ENCODE measurements at places on chromosomes 7 and 10. TPM values are rescaled to one million over a fixed set of nuclear protein-coding genes. Genes with fewer than 3 reads are reported as not detected.

DNA sequence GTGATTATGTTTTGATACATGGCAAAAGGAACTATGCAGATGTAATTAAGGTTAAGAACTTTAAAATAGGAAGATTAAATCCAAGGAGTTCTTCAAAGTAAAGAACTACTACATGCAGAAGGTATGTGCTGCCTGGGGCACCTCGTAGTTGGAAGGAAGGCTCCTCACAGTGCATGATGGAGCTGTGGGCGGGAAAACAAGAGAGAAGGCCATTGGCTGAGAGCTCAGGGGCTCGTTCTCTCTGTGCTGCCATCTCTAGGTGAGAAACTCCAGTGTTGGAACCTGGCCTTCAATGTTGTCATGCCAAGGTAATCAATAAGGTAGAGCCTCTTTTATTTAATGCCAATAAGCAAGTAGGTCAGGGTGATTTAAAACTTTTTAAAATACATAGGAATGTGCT, 391.4 kb upstream of the ETV1 start:
- no peaks in the 10 kb centered on the region for H3K27me3 ChIP-seq
- H3K4me1 ChIP-seq = no peaks in the 10 kb centered on the region
- no peak overlapping the region for H3K4me3 ChIP-seq
- H3K36me3 ChIP-seq = no peaks in the 10 kb centered on the region

The C10orf53 gene
- total RNA-seq = not detected

DNA sequence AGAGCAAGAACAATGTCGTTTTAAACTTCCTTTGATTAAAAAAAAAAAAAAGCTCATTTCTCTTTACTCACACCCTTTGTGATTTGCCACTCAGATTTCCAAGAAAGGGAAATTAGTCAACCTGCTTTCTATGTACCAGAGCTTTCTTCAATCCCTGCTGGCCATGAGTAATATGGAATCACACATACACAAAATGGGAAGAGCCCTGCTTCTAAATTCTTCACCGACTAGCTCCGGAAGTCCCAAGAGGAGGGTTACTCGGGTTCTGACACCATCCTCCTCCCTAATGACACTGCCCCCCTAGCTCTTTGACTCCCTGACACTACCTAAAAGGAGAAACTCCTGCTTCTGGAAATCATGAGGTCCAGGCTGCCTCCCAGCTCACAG, 81.8 kb upstream of the SFMBT2 start:
- no peaks in the 10 kb centered on the region for H3K27me3 ChIP-seq
- no peak for DNase-seq
- H3K36me3 ChIP-seq = no peaks in the 10 kb centered on the region
- no peaks in the 10 kb centered on the region for H3K4me1 ChIP-seq
- H3K4me3 ChIP-seq = no peak overlapping the region

- no peak for DNase-seq
- no peaks in the 10 kb centered on the region for H3K36me3 ChIP-seq
- no peak overlapping the region for H3K27ac ChIP-seq
- H3K4me1 ChIP-seq = no peaks in the 10 kb centered on the region
- H3K27me3 ChIP-seq = no peaks in the 10 kb centered on the region
- H3K4me3 ChIP-seq = no peak overlapping the region
Measured at GRCh38 chr10:132643709-132644526, 106.3 kb downstream of the INPP5A start.

The GTF2I gene
- total RNA-seq = 107 TPM

- no peak for DNase-seq
- no peak overlapping the region for H3K4me3 ChIP-seq
- no peak overlapping the region for H3K27ac ChIP-seq
- H3K36me3 ChIP-seq = no peaks in the 10 kb centered on the region
- H3K27me3 ChIP-seq = no peaks in the 10 kb centered on the region
Measured at GRCh38 chr7:46786221-46786954, 795.5 kb downstream of the TNS3 start.

- H3K36me3 ChIP-seq = no peaks in the 10 kb centered on the region
- no peak overlapping the region for H3K4me3 ChIP-seq
- H3K27me3 ChIP-seq = no peaks in the 10 kb centered on the region
- no peak for DNase-seq
Measured at GRCh38 chr7:1985042-1985441, 247.7 kb downstream of the MAD1L1 start.

- no peak for DNase-seq
- H3K4me1 ChIP-seq = no peaks in the 10 kb centered on the region
- H3K4me3 ChIP-seq = no peak overlapping the region
- H3K27me3 ChIP-seq = no peaks in the 10 kb centered on the region
- H3K27ac ChIP-seq = no peak overlapping the region
Measured at GRCh38 chr10:57657164-57657765, 610.4 kb downstream of the IPMK start.

DNA sequence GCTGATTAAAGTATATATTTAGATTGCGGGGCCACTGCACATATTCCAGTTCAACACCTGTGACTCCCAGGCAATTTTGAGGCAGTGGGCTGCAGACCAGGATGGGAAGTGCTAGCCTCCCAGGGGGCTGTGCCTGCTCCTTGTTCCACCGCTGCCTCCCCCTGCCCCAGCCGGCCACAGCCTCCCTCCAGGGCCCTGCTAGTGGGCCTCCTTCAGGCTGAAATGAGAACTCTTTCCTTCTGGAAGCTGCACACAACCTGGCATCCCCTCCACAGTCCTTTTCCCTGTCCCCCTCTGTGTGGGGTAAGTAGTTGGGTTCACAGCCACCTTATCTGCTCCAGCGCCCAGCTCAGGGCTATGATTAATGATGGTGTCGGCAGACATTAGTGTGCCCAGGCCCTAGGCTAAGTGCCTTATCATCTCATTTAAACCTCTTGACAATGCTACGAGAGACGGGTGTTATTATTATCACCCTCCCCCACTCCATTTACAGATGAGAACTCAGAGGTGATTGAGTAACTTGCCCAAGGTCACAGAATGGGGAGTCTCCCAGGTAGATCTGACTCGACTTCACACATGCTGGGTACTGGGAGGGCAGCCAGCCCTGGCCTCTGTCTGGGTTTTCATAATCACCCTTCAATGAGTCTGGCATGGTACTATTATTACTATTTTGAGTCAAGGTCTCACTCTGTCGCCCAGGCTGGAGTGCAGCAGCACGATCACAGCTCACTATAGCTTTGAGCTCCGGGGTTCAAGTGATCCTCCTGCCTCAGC, 10.8 kb upstream of the SFRP5 start:
- no peak overlapping the region for H3K4me3 ChIP-seq
- peak overlapping the region; percentile 73 for H3K27ac ChIP-seq
- H3K4me1 ChIP-seq = peaks cover 9% of the 10 kb centered on the region

DNA sequence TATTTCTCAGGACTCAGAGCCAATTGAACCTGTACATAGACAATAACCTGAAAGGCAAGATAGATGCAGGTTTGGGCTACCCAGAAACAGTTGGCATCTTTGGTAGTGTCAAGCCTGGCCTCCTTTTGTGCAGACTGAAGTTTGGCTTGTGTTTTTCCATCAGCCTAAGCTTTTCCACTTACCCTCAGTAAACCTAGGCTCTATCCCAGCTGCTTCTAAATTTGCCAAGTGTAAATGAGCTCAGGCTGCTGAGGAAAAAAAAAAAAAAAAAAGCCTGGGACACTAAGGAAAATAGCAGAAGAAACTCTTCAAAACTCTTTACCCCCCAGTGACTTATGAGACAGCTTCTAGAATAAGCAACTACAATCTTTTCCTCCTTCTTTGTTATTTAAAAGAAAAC, 316.3 kb upstream of the SORCS1 start:
- no peak overlapping the region for H3K4me3 ChIP-seq
- H3K36me3 ChIP-seq = no peaks in the 10 kb centered on the region
- H3K27ac ChIP-seq = no peak overlapping the region
- no peaks in the 10 kb centered on the region for H3K4me1 ChIP-seq
- no peaks in the 10 kb centered on the region for H3K27me3 ChIP-seq

DNA sequence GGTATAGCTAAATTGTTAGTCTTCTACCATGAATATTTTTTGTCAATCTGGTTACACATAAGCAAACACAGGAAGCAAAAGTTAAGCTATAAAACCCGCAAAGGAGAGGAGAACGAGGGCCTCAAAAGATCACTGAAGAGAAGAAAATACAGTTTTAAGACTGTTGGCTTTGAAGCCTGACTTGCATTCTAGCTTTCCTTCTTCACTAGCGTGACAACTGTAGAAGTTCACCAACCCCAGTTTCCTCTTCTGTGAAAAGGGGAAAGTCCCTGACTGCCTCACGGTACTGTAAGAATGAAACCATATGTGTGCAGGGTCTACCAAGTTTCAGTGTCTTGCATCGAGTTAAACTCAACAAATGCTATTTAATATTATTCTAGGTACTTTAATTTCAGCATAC, 7.5 kb upstream of the LRRN3 start:
- H3K4me3 ChIP-seq = no peak overlapping the region
- no peaks in the 10 kb centered on the region for H3K4me1 ChIP-seq
- H3K27ac ChIP-seq = no peak overlapping the region
- H3K36me3 ChIP-seq = no peaks in the 10 kb centered on the region

The FGFBP3 gene
- 0.31 TPM for total RNA-seq

DNA sequence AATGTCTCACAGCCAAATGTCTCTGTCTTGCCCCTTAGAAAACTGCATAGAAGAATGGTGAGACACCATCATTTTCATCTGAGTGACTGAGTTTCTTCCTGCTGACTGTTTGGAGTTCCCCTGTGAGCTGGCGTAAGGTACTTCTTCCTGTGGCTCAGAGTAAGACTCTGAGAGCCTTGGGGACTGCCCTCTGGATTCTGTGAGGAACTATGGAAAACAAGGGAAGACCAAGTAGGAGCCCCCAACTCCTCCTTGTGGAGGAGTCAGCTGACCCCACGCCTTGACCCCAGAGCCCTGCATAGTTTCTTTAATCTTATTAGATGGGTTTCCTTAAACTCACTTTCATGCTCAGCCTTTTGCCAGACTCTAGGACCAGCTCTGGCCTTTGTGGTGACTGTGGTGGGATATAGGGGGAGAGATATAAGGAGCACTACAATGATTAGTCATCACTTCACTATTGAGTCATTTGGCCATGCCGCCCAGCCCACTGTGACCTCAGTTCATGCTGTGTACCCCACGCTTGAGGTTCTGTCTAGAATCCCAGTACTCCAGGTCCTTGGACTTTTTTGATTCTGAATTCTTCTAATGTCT, 51.8 kb upstream of the FAM133B start:
- DNase-seq = no peak
- no peak overlapping the region for H3K27ac ChIP-seq
- no peaks in the 10 kb centered on the region for H3K36me3 ChIP-seq
- H3K27me3 ChIP-seq = no peaks in the 10 kb centered on the region
- peaks cover 28% of the 10 kb centered on the region for H3K4me1 ChIP-seq

The HECW1 gene
- 0.04 TPM for total RNA-seq

DNA sequence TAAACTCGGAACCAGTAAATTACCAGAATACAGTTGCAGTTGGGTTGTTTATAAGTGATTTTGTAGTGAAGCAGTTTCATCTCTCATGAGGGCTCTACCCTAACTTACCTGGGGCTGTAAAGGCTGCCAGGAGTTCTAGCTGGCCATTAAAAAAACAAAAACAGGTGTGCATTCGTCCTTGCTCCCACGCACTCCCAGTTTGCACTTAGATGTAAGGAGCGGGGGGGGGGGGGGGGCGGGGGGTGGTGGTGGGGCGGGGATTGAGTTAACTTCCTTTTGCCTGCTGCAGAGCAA, 2.3 kb upstream of the PFKFB3 start:
- H3K36me3 ChIP-seq = no peaks in the 10 kb centered on the region
- H3K4me1 ChIP-seq = peaks cover 45% of the 10 kb centered on the region
- no peak for DNase-seq
- H3K27me3 ChIP-seq = no peaks in the 10 kb centered on the region

- no peaks in the 10 kb centered on the region for H3K36me3 ChIP-seq
- no peaks in the 10 kb centered on the region for H3K27me3 ChIP-seq
- no peak overlapping the region for H3K4me3 ChIP-seq
- H3K4me1 ChIP-seq = peaks cover 12% of the 10 kb centered on the region
- no peak for DNase-seq
- H3K27ac ChIP-seq = no peak overlapping the region
Measured at GRCh38 chr7:44163591-44163990, 22.5 kb upstream of the MYL7 start.

- no peaks in the 10 kb centered on the region for H3K4me1 ChIP-seq
- H3K4me3 ChIP-seq = no peak overlapping the region
- no peaks in the 10 kb centered on the region for H3K36me3 ChIP-seq
Measured at GRCh38 chr7:102292813-102293798, 6.4 kb downstream of the SH2B2 start.

GRCh38 chr7:76359978-76360638, 1.3 kb upstream of the YWHAG start:
- peak overlapping the region; percentile 100 for H3K27ac ChIP-seq
- peaks cover 49% of the 10 kb centered on the region for H3K4me1 ChIP-seq
- peak overlapping the region; percentile 97 for H3K4me3 ChIP-seq
- H3K27me3 ChIP-seq = no peaks in the 10 kb centered on the region
- no peak for DNase-seq

The LIPA gene
- total RNA-seq = 25.7 TPM

GRCh38 chr7:44194069-44194468, 4.8 kb upstream of the GCK start:
- no peak overlapping the region for H3K4me3 ChIP-seq
- DNase-seq = no peak
- H3K4me1 ChIP-seq = no peaks in the 10 kb centered on the region
- no peaks in the 10 kb centered on the region for H3K36me3 ChIP-seq
- no peaks in the 10 kb centered on the region for H3K27me3 ChIP-seq
- H3K27ac ChIP-seq = no peak overlapping the region

- no peak overlapping the region for H3K4me3 ChIP-seq
- H3K36me3 ChIP-seq = no peaks in the 10 kb centered on the region
- no peaks in the 10 kb centered on the region for H3K4me1 ChIP-seq
- no peaks in the 10 kb centered on the region for H3K27me3 ChIP-seq
- no peak for DNase-seq
Measured at GRCh38 chr7:3673524-3673923, 372.5 kb downstream of the SDK1 start.

- no peak overlapping the region for H3K27ac ChIP-seq
- no peaks in the 10 kb centered on the region for H3K4me1 ChIP-seq
- no peaks in the 10 kb centered on the region for H3K36me3 ChIP-seq
- H3K27me3 ChIP-seq = no peaks in the 10 kb centered on the region
- no peak for DNase-seq
Measured at GRCh38 chr10:31836569-31837406, 91.8 kb downstream of the ARHGAP12 start.

The GPER1 gene
- total RNA-seq = 4.6 TPM

The RBP4 gene
- 16.2 TPM for total RNA-seq

DNA sequence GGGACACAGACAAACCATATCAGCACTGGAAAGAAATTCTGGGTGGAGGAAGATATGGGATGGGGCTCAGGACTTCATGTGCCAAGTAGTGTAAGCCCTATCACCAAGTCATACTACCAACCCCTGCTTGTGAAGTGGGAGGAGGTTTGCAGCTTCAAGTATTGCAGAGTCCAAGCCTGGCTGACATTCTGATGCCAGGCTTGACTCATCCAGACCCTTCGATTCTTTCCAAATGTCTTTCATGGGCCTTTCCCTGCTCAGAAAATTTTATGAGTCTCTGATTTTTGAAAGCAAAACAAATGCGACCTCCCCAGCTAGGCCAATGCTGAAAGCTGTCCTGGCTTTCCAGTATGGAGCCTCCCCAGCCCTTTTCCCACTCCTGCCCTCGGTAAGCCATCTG, 45.1 kb upstream of the SMNDC1 start:
- H3K36me3 ChIP-seq = no peaks in the 10 kb centered on the region
- DNase-seq = no peak
- H3K27ac ChIP-seq = no peak overlapping the region
- no peaks in the 10 kb centered on the region for H3K27me3 ChIP-seq
- H3K4me3 ChIP-seq = no peak overlapping the region
- peaks cover 5% of the 10 kb centered on the region for H3K4me1 ChIP-seq

GRCh38 chr7:137657476-137658189, 189.1 kb downstream of the DGKI start:
- H3K4me3 ChIP-seq = no peak overlapping the region
- DNase-seq = no peak
- H3K27ac ChIP-seq = peak overlapping the region; percentile 40
- no peaks in the 10 kb centered on the region for H3K27me3 ChIP-seq
- no peaks in the 10 kb centered on the region for H3K36me3 ChIP-seq

GRCh38 chr10:92290076-92290836, 622 bp downstream of the CPEB3 start:
- no peaks in the 10 kb centered on the region for H3K36me3 ChIP-seq
- peak overlapping the region; percentile 98 for H3K4me3 ChIP-seq
- no peaks in the 10 kb centered on the region for H3K4me1 ChIP-seq

Data from right atrium auricular region (tissue), 2 donors.